ENCODE measurements at places on chromosomes 2 and 18.

GRCh38 chr2:191441496-191442214, 196.5 kb downstream of the MYO1B start:
- no peak for DNase-seq

GRCh38 chr18:56200381-56200911, 437.9 kb downstream of the TXNL1 start:
- no peak for DNase-seq

GRCh38 chr2:30987566-30987965, 150.7 kb downstream of the GALNT14 start:
- DNase-seq: no peak

DNA sequence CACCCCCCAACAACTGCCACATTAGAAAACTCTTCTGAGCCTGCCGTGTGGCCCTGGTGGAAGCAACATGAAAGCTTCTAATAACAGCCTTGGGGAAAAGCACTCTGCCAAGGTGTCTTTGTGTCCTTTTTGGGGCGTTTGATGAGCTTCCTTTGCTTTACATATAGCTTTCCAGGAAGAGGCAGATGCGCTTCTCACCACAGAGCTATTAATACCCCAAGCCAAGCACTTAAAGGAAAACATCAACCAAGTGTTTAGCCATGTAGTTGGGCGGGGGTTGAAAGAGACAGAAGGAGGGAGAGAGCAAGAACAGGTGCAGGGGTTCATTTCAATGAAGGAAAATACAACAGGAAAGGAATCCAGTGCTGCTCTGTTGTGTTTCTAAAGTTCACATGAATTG, 176.1 kb downstream of the VAPA start:
- no peak for DNase-seq

GRCh38 chr2:96753661-96754282, 6.9 kb upstream of the CNNM4 start:
- no peak for DNase-seq

DNA sequence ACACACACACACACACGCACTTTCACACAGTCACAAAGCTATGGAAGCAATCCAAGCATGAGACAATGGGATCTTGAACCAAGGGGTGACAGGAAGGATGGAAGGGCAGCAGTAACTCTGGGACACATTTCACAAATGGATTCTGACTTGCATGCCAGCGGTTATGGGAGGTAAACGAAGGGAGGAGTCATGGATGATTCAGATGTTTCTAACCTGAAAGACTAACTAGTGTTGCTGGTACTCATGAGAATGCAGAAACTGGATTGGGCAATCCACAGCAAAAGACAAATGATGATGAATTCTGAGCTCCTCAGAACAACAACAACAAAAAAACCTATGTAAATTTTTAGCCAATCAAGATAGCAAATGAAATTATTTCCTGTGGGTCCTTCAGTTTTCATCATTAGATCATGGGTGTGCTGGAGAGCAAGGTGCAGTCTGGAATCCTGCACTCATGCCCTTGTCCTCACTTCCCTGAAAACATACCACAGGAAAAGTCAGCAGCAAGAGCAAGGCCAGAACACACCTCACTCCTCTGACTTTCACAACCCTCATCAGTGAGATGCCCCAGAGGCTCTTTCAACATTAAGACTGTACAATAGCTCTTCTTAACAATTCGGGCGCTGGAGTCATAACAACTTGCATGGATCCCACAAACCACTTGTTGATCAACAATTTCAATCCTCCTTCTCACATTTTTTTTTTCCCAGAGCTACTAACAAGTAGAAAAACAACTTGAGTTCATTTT, 32.6 kb downstream of the ABCA12 start:
- DNase-seq: no peak

GRCh38 chr2:133841900-133842299, 273.6 kb upstream of the NCKAP5 start:
- DNase-seq: no peak

- no peak for DNase-seq
Measured at GRCh38 chr2:187554011-187554703, at the start of gene TFPI. TFPI (minus strand) TSS chr2:187554435; CDS start chr2:187503768, 50,667 bp downstream.

GRCh38 chr2:233267516-233268245, 16.2 kb downstream of the ATG16L1 start:
- peak; percentile 44 for DNase-seq

- no peak for DNase-seq
Measured at GRCh38 chr2:42050010-42050702, 2.3 kb downstream of the PKDCC start.

DNA sequence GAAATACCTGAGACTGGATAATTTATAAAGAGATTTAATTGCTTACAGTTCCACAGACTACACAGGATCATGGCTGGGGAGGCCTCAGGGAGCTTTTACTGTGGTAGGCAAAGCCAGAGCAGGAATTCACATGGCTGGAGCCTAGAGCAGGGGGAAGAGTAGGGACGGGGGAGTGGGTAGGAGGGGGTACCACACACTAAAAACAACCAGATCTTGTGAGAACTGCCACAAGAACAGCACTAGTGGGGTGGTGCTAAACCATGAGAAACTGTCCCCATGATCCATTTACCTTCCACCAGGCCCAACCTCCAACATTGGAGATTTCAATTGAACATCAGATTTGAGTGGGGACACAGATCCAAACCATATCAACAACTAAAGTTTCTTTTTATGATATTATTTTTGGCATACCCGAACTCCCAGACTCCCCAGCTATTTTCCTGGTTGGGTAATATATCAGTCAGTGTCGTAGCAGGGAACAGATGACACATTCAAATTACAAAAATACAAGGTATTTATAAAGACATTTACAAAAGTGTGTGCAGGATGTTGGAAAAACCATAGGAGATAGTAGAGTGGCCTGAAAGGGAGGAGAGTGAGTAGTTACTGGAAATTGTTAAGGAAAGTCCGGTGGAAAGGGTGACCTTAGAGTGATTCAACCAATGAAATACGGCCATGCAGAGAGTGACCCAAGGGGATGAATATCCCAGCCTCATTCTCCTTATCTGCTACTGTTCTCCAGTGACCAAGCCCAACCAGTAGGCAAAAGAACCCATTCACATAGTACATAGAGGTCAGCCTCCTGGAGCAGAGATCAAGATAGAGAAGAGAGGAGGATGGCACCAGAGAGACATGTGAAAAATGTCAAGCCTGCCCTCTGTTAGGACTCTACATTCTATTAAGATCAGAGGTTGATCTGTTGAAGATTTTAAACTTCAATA, 8.8 kb downstream of the RPL37A start:
- no peak for DNase-seq

DNA sequence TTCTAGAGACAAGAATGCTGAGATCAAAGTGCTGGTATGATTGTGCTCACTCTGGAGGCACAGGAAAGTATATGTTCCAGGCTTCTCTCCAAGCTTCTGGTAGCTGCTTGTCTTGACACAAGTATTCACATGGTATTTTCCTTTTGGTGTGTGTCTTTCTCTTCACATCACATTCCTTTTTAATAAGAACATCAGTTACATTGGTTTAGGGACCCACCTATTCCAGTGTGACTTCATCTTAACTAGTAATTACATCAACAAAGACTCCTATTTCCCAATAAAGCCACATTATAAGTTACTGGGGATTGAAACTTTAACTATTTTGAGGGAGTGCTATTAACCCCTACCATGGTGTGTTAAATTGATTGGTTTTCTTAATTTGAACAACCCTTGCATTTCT, 119.1 kb downstream of the FSIP2 start:
- DNase-seq: no peak

GRCh38 chr18:31942291-31942998, 483 bp downstream of the TRAPPC8 start:
- DNase-seq: peak; percentile 9

GRCh38 chr18:32389858-32390257, 80.8 kb downstream of the GAREM1 start:
- DNase-seq: no peak

DNA sequence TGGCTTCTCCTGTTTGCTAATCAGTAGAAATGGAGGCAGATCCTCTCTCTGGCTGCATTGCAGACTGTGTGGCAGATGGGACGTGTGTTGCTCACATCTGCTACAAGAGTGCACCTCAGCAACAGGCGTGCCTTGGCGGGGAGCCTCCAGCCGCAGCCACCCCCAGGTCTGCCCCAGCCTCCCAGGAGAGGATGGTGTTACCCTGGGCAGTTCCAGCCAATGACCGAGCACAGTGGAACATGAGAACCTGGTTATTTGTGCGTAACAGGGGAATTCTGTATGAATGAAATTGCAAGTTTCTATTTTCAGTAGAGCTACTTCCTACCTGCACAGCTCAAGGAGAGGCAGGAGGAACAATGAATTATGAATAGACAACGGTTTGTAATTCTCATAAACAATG, 130.6 kb upstream of the CBLN2 start:
- DNase-seq: no peak

DNA sequence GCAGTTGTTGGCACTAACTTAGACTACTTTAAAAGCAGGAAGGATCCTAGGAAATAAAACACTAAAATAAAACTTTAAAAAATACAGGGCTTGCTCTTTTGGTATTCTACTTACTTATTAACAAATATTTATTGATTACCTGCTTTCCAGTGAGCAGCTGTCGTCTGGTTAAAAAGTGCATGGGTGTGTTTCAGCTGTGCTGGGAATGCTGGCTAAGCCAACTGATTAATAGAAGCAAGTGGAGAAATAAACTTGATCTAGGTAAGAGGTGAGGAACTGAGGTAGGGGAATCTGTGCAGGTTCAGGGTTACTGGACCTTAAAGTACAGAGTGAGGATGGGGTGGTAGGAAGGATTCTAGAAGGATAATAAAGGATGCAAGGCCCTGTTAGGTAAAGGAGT, 110.8 kb downstream of the SPTBN1 start:
- DNase-seq: no peak

DNA sequence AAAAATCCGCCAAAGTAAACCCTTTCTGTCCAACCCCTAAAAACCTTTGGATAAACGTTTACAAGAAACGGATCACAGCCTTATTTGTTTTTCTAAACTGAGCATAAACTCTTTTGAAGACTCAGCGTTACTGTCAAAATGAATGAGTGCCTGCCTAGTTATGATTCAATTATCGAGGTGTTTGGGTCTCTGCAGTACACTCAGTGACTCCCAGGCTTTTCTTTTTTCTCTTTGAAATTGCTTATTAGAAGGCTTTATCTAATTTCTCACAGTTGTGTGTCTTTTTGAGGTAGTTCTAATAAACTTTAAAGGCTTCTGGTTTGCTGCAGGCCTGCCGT, 663 bp downstream of the RHBDD1 start:
- no peak for DNase-seq

GRCh38 chr2:42567806-42568400, 529 bp upstream of the MTA3 start:
- DNase-seq: no peak

GRCh38 chr2:179226961-179227259, 37.7 kb downstream of the SESTD1 start:
- DNase-seq: no peak

DNA sequence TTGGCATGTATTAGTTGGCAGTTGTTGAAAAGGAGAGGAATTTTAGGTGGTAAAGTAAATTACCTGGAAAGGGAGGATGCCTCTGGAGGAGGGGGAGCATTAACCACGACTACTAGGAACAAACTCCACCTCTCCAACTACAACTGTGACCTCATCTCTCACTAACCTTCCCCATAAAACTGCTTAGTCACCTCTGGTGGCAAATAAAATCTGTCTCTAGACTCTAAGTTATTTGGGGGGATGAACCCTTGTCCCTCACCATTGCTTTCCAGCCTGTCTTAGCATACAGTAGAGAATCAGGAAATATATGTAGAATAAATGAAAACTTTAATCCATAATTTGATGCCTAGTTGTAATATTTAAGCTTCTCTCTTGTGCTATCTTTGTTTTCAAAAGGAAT, 27.6 kb upstream of the MYO1B start:
- no peak for DNase-seq

DNA sequence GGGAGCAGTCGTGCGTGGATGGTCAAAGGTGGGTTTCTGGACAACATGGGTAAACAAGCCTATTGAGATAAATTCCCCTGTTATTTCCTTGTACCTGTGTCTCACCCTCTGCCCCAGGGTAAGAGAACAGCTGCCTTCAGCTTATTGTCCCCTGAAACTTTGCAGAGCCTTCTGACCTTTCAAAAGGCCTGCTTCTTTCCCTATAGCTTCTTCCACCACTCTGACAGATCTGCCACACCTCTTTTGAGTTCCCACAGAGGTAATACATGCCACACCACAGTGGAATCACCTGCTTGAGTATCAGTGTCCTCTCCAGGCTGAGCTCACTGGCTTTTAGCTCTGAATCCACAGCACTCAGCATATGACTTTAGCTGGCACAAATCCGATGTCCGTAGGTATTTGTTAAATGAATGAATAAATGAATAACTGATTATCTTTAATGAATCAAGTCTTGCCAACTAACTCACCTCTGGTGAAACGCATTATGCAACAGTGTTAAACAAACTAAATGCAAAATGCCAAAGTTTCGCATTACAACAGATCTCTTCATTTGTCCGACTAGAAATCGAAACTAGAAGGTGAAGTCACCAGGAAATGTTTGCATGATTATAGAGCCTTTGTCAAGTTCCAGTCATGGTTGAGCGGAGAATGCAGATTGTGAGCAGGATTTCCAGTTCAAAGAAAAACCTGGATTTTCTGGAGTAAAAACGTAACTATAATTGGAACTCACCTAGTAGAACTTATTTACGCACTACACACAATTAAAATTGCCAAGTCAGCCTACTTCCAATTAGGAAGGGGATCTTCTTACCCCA, 16.4 kb downstream of the DYNAP start:
- no peak for DNase-seq

DNA sequence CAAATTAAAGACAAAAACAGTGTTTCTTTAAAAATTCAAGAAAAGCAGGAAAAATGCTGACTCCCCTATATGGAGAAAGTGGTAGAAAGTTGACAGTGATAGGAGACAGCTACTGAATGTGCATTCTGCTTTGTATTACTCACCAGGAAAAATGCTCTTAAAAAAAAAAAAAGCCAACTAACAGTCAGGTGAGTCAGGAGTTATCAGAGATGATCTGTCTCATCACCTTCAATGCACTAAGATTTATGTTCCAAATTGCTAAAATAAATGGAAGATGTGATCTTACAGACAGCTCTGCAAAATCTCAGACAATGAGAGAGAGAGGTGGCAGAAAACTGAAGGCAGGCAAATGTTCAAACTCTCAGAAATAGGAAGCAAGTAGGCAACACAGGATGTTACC, 47.6 kb upstream of the ZNF521 start:
- no peak for DNase-seq

All from activated CD4-positive, alpha-beta T cell treated with anti-CD3 and anti-CD28 coated beads for 24 hours (primary cell).